Activated T-cell treated with anti-CD3 and anti-CD28 coated beads, Interleukin-2, amount 50 U/mL, for 24 hours (primary cell): ENCODE measurements at places on chromosomes 5 and 9.
A peak's percentile ranks its signal among the peaks of the same experiment; 100 is the strongest.

DNA sequence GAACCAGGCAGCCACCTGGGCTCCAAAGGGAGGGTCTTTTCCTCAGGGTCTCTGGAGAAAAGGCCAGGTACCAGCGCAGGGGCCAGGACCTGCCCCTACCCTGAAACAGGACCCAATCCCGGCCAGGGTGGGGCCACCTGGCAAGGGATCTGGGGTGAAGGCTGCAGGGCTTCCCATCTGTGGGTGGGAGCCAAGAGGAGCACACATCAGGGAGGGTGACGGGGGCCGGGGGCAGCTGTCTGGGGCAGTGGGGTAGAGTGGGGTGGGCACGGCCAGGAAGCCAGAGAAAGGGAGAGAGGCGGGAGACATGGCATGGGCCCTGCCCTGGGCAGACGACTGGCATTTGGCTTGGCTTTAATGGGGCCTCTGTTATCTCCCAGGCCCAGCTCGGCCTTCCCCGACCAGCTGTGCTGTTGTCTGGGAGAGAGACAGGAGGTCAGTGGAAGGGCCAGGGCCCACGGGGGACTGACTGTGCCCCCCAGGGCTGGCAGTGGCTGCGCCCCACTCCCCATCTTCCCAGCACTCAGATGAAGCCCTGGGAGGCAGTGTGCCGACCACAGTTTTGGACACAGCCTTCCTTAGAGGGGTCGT is 57.2 kb upstream of the RNF130 start:
- DNase-seq, result no peak
- no peaks in the 10 kb centered on the region for H3K36me3 ChIP-seq
- peaks cover 11% of the 10 kb centered on the region for H3K27me3 ChIP-seq
- no peaks in the 10 kb centered on the region for H3K4me1 ChIP-seq
- no peak overlapping the region for H3K4me3 ChIP-seq

DNA sequence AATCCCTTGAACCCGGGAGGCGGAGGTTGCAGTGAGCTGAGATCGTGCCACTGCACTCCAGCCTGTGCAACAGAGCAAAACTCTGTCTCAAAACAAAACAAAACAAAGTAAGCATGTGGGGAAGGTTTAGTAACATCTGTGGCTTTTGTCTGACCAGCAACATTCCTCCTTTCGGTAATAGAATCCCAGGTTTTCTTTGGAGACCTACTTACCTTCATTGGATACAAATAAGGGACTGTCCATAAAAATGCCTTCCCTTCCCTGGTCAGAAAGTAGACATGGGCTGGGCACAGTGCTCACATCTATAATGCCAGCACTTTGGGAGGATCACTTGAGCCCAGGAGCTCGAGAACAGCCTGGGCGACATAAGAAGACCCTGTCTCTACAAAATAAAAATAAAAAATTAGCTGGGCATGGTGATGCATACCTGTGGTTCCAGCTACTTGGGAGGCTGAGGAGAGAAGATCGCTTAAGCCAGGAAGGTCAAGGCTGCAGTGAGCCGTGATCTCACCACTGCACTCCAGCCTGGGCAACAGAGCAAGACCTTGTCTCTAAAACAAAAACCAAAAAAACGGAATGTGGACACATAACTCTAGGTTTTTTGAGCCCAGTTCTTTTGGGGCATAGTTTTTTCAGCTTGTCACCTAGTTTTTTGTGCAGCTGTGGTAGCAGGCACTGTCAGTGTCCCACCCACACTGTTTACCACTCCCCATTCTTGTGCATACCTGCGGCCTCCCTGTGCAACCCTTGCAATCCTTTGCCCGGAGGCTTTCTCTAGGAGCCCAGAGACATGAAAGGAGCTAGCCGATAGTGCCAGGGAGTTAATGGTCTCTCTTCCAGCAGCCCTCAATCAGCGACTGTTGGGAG is 9.0 kb upstream of the SPINK4 start:
- no peaks in the 10 kb centered on the region for H3K27me3 ChIP-seq
- peaks cover under 1% of the 10 kb centered on the region for H3K4me1 ChIP-seq
- no peaks in the 10 kb centered on the region for H3K36me3 ChIP-seq
- no peak overlapping the region for H3K27ac ChIP-seq

DNA sequence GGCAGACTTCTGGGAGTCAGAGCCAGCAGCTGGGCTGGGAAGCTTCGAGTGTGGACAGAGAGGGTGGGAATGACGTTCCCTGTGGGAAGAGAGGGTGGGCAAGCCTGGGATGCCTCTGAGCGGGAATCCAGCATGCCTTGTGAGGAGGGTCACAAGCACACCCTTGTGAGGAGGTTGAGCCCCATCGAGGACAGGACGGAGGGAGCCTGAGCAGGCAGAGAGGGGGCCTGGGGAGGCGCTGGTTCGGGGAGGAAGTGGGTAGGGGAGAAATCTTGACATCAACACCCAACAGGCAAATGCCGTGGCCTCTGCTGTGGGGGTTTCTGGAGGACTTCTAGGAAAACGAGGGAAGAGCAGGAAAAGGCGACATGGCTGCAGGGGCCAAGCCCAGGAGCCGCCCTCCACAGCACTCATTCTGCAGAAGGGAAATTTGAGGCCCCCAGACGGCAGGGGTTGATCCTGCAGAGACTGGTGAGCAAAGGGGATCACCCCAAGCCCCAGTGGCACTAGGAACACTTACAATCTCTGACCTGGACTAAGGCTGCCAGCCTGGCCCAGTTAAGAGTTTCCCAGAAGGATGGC is 1.1 kb upstream of the IL13 start:
- H3K27ac ChIP-seq, result peak overlapping the region; percentile 57
- no peaks in the 10 kb centered on the region for H3K36me3 ChIP-seq
- H3K27me3 ChIP-seq, result peaks cover 54% of the 10 kb centered on the region
- peak overlapping the region; percentile 43 for H3K4me3 ChIP-seq
- peaks cover 40% of the 10 kb centered on the region for H3K4me1 ChIP-seq

DNA sequence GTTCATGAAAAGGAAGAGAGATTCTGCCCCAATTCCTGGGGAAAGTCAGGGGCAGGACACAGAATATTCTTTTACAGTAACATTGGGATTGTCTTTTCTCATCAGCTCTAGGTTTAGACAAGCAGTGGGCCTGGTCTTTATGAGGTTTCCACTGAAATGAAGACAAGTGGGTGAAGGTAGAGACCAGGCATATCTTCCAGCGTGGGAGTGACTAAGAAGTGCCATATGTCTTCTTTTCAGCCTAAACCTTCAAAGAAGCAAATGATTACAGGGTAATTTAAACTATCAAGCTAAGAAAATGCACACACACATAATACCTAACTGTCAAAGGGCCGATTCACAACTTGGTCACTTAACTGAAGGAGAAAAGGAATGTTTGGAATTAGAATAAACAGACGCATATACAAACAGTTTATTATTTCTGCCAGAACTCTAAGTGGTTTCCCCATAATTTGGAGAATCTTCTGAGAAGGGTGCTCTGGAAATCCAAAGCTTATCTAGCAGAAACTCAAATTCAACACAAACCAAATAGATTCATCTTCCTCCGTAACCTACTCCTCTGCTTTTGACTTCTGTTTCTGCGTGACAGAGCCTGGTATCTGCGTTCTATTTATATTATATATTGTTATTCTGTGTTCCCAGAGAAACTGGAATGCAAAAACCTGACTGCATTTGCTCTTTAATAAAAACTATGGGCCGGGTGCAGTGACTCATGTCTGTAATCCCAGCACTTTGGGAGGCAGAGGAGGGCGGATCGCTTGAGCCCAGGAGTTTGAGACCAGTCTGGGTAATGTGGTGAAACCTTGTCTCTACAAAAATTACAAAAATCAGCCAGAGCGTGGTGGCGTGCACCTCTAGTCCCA is 22.0 kb upstream of the TEK start:
- H3K4me1 ChIP-seq, result no peaks in the 10 kb centered on the region
- H3K27ac ChIP-seq, result no peak overlapping the region
- DNase-seq, result no peak
- no peaks in the 10 kb centered on the region for H3K27me3 ChIP-seq

DNA sequence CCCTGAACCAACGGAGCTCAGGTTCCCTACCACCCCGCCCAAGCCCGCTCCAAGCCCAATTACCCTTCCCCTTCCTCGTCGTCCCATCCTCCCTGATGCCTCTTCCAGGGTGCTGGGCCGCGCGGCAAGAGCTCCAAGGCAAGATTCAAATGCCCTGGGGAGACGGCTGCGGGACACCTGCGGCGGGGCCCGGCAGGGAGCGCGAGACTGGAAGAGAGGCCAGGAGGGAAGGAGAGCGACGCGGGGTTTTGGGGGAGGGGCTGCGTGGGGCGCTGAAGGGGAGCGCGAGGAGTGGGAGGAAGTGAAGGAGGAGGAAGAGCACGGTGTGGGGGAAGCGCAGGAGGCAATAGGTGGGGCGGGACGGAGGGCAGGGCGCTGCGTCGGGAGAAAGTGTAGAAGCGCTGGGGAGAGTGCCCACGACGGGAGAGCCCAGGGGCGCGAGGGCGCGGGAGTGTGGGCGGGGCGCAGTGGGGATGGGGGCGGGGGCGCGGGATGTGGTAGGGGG is 975 bp upstream of the NXNL2 start:
- H3K27me3 ChIP-seq, result peaks cover 75% of the 10 kb centered on the region
- H3K27ac ChIP-seq, result no peak overlapping the region
- no peak for DNase-seq

GRCh38 chr5:119919279-119919678 is 289.9 kb downstream of the FAM170A start:
- H3K4me3 ChIP-seq, result no peak overlapping the region
- no peaks in the 10 kb centered on the region for H3K4me1 ChIP-seq
- H3K27me3 ChIP-seq, result no peaks in the 10 kb centered on the region
- H3K36me3 ChIP-seq, result no peaks in the 10 kb centered on the region

- H3K4me3 ChIP-seq, result no peak overlapping the region
- H3K27me3 ChIP-seq, result peaks cover 21% of the 10 kb centered on the region
- H3K4me1 ChIP-seq, result peaks cover 11% of the 10 kb centered on the region
- no peaks in the 10 kb centered on the region for H3K36me3 ChIP-seq
These were observed 188.6 kb downstream of the FSTL4 start for GRCh38 chr5:133423618-133424282.

- H3K4me3 ChIP-seq, result no peak overlapping the region
- no peaks in the 10 kb centered on the region for H3K27me3 ChIP-seq
- no peaks in the 10 kb centered on the region for H3K4me1 ChIP-seq
These were observed 280.6 kb upstream of the PIK3R1 start for GRCh38 chr5:67934976-67935375.

DNA sequence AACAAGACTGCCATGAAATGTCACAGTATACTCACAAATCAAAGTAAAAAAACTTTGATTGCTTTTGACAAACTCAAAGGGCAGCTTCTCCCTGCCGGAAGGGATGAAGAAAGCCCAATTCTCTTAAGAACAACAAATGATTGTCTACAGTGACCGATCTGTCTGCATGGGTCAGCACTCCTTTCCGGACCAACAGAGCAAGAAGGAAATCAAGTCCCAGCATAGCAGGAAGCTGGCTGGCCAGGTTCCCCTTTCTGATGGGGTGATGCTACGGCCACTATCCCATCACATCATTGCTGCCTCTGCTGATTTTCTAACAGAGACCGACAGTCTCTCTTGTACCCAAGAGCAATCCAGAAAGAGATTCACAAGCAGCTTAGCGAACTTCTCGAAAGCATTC is 692 bp downstream of the C1QTNF3 start:
- no peaks in the 10 kb centered on the region for H3K27me3 ChIP-seq
- DNase-seq, result no peak

DNA sequence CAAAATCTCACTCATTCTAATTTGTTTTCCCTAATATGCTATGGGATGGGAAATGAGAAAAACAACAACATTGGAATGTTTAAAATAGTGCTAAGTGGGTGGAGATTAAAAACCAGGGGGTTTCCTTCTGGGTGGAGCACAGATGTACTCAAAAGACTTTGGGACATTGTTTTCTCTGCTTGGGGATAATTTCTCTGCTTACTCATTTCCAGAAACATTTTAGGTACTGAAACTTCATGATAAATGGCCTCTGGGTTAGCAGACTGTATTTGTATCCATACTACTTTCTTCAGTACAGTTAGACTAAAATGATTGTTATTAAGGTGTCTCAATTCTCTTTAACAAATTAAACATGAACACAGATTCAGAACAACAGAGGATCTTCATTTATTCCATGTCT is 17.4 kb downstream of the ELOVL7 start:
- H3K4me1 ChIP-seq, result peaks cover 7% of the 10 kb centered on the region
- no peak for DNase-seq
- no peak overlapping the region for H3K4me3 ChIP-seq
- no peak overlapping the region for H3K27ac ChIP-seq

DNA sequence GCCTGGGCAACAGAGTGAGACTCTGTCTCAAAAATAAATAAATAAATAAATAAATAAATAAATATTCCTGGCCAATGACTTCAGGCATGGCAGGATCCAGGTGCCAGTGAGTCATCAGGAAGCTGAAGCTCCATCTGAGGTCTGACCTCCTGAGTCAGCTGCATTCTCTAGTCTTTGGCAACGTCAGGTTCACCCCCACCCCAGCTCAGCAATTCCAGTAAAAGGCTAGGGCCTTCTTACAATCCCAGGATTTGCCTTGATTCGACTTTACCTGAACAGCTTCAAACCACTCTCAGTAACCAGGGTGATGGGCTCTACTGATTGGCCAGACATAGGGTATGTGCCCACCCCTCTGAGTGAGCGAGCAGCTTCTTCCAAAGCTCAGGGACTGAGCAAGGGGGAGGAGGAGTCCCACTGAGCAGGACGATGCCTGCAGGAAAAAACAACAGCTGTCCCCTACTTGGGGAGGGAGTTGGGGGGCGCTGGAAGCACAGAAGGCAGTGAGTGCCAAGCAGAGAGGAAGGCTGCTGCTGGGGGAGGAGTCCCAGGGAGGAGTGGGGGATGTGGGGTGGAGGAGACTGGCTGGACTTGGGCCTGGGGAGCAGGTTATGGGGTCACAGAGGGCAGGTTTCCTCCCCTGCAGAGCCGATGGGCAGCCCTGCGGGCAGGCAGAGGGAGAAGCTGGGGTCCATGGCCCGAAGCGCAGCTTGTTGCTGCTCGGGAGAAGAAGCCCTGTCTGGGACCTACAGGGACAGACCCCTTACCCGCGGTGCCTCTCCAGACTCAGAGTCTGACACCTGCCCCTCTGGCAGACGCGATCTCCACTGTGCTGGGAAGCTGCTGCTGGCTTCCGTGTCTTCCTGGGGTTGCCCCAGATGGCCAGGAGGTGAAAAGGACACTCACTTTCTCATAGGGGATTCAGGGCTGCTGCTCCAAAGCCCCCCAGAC is 25.9 kb upstream of the UNC5A start:
- no peaks in the 10 kb centered on the region for H3K4me1 ChIP-seq
- H3K36me3 ChIP-seq, result no peaks in the 10 kb centered on the region
- H3K4me3 ChIP-seq, result no peak overlapping the region
- no peak overlapping the region for H3K27ac ChIP-seq
- peaks cover 47% of the 10 kb centered on the region for H3K27me3 ChIP-seq
- no peak for DNase-seq

GRCh38 chr5:157342822-157343402 is 77.0 kb downstream of the CYFIP2 start:
- H3K4me3 ChIP-seq, result no peak overlapping the region
- H3K27me3 ChIP-seq, result no peaks in the 10 kb centered on the region
- H3K36me3 ChIP-seq, result peaks cover 100% of the 10 kb centered on the region
- H3K27ac ChIP-seq, result peak overlapping the region; percentile 93
- DNase-seq, result peak; percentile 65

DNA sequence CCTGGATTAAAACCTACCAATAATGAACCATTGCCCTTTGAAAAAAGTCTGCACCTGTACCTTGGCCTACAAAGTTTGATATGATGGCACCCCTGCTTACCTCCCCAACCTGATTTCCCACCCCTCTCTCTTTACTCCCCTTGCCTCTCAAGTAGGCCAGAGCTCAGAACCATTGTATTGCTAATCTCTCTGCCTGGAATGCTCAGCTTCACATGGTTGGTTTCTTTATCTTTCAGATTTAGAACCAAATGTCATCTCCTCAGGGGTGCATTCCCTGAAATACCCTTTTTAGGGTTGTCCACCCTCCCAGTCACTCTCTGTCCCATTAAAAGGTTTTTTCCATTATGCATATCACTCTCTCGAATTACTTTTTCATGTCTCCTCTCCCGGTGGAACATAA is 116.6 kb upstream of the VCAN start:
- no peaks in the 10 kb centered on the region for H3K36me3 ChIP-seq
- DNase-seq, result no peak
- H3K4me3 ChIP-seq, result no peak overlapping the region
- H3K27me3 ChIP-seq, result no peaks in the 10 kb centered on the region
